Effector memory CD4-positive, alpha-beta T cell (primary cell): ENCODE measurements at places on chromosomes 4 and X.

DNA sequence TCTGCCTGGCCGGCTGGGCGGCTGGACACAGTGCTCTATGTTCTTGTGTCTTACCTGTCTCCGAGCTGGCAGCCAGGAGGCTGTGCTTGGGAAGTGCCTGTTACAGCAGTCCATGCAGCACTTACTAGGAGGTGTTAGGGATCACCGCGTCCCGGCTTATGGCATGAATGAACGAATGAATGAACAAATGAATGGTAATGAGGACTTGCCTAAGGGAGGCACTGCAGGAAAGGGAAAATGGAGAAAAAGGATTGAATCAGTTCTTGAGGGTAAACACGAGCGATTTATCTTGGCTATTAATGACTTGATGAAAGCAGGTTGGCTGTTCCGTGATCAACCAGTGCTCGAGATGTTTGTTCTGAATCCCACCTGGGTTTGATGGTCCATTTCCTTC, 31.1 kb downstream of the TBC1D14 start:
- no peak for DNase-seq

- no peak for DNase-seq
These were observed 42.8 kb downstream of the CPXCR1 start for GRCh38 chrX:88789825-88790224.

- DNase-seq: no peak
These were observed 210.7 kb downstream of the PRR32 start for GRCh38 chrX:127030016-127030748.

- no peak for DNase-seq
These were observed 28.3 kb downstream of the TMEM144 start for GRCh38 chr4:158238575-158238974.

GRCh38 chrX:19541196-19541595, 25.9 kb upstream of the MAP3K15 start:
- no peak for DNase-seq

DNA sequence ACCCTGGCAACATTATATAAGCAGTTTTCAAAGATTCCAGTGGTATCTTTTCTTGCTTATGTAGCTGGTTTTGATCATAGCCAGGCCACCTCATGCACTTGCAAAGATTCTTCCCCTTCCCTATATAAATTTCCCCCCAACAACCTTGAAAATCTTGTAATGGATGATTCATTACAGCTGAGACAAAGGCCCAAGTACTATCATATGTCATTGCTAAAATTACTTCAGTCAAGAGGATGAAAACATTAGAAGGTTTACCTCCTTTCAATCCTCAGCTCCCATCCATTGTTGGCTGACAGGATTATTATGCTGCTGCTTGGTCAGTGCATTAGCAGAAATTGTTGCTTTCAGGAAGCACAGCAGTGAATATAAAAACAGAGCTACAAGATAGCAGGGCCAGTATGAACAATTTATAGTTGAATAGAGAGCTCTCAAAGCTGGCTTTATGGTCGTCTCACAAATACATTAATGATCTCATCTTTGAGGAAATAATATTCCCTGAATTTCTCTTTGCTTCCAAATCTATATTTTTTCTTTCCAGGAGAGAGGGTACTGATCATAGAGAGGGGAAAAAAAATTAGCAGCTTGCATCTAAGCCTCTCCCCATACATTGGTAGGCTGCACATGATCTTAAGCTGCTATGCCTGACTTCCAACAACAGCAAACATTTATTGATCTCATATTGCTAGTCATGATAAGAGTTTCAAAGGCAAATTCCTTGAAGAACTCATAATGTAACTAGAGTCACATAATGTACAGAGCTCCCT, 7.7 kb upstream of the ARHGEF38 start:
- no peak for DNase-seq

- no peak for DNase-seq
These were observed 509.3 kb downstream of the CENPC start for GRCh38 chr4:67035986-67036385.

- no peak for DNase-seq
These were observed 290.7 kb upstream of the PCDH18 start for GRCh38 chr4:137823007-137823406.
